ENCODE measurements at places on chromosomes 7 and 10.

DNA sequence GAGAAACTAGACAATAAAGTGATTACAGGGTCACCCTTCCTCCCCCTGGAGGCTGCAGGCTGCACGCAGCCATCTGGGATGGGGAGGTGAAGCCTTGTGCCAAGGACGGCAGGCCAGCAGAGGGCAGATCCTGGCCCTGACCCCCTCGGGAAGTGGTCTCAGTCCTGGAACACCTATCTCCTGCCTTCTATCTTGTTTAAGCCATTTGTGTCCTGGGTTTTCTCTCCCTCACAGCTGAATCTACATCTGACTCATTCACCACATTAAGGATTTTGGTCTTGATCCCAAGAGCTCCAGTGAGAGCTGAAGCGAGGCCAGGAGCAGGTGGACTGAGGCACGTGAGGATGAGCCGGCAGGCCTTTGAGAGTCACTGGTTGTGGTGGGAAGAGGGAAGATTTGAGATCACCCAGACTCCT, 16.4 kb upstream of the PARP12 start:
- DNase-seq: no peak

DNA sequence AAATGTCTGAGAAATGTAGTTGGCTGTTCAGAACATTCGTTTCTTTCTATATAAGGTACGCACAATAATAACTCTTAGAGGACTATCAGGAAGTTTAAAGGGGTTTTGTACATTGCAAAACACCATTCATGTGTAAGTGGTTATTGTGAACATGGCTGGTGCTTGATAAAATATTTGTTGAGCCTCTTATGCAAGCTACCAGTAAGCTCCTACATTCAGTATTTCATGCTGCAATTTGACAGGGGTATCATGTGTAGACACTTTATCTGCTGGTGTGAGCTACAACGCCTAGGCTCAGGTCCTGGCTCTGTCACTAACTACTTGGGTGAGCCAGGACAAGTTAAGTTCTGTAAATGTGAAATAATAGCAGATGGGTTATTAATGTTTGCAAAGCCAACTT, 75.5 kb downstream of the MAP3K8 start:
- DNase-seq: no peak

DNA sequence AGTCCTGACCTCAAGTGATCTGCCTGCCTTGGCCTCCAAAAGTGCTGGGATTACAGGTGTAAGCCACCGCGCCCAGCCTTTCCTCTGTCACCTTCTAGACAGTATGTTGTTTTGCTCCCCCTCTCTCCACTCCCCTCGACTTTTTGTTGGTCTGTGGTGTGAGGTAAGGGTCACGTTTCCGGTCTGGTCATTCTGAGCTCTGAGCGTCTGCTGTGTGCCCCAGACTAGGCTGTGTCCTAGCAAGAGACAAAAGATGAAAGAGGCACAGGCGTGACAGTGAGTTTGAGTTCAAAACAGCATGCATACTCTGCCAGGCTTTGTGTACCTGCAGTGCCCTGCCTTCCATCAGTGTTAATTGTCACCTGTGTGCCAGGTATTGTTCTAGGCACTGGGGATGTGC, 87.4 kb upstream of the PPIF start:
- DNase-seq: no peak

DNA sequence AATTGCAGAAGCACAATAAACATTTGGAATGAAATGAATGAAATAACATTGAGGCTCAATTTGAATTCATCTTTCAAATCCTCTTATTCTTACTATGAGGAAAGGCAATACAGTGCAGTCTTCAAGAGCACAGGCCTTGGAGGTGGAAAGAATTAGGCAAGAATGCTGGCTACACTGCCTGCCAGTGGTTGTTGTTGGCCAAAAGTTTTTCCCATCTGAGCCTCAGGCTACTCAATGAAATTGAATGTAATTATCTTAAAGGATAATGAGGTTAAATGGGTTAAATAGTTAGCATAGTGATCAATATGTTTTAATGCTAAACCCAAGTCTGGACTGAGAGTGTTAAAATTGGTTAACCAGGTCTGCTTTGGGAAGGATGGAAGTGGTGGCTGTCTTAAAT, 140.9 kb downstream of the MBL2 start:
- DNase-seq: no peak

DNA sequence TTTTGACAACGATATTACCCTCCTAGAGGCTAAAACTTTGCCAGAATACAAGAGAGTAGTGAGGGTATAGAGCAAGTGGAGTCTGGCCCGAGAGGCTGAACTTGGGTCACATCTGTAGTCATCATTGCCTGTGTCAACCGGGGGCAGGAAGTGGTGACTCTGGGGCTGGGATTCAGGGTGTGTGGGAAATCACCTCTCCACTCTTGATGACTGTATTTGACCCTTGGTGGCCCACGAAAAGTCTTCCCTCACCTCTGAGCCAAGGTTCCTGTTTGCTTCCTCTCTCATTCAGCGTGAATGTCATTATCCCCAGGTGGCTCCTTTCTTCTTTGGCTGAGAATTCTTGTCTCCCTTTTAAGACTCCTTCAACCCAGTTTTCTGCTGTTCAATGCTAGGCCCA, 240.4 kb downstream of the ABCA13 start:
- DNase-seq: no peak

DNA sequence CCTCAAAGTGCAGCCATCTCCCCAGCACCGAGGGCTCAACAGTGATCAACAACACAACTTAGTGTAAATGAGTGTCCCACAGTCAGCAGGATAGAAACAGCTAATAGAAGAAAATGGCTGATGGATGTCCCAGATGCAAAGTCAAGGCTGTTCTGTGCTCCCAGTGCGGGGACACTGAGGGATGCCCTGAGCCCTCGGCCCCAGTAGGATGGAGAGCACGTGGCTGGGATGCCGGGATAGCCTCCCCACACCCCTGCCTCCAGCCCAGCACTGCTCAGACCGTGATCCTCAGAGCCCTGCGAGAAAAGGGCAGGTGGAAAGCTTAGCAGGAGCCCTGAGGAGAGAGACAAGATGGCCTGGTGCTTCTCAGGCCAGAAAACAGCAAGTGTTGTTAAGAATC, 243.9 kb upstream of the TCERG1L start:
- DNase-seq: no peak

DNA sequence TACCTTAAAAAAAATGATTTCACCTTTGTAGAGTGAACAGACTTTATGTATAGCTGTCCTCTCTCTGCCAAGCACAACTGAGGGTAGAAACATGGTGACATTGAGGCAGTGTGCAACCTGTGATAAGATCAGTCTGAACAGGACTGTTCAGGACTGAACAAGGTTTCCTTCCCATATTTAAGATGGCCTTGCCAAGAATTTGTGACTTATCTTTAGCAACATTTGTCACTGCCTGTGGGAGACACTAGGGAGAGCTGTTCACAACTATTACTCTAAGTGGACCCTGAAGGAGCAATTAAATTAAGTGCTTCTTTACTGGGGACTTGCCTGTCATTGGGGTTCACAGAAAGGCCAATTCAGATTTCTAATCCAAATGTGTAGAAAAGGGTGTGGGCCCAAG, 6.7 kb downstream of the OR13A1 start:
- no peak for DNase-seq

- DNase-seq: no peak
Measured at GRCh38 chr7:31776616-31777015, 89.6 kb downstream of the PPP1R17 start.

Data from activated CD8-positive, alpha-beta T cell treated with anti-CD3 and anti-CD28 coated beads for 36 hours (primary cell).